ENCODE measurements at places on chromosomes 4 and X. TPM values are rescaled to one million over a fixed set of nuclear protein-coding genes. Genes with fewer than 3 reads are reported as not detected.

- H3K4me3 ChIP-seq, result peak overlapping the region; percentile 85
- no peaks in the 10 kb centered on the region for H3K27me3 ChIP-seq
- no peaks in the 10 kb centered on the region for H3K4me1 ChIP-seq
- no peak for DNase-seq
- no peaks in the 10 kb centered on the region for H3K36me3 ChIP-seq
- peak overlapping the region; percentile 95 for H3K27ac ChIP-seq
Observed at GRCh38 chr4:151322570-151322969, 2.8 kb downstream of the SH3D19 start.

- H3K27me3 ChIP-seq, result no peaks in the 10 kb centered on the region
- H3K27ac ChIP-seq, result no peak overlapping the region
- no peak for DNase-seq
- H3K4me3 ChIP-seq, result no peak overlapping the region
- no peaks in the 10 kb centered on the region for H3K36me3 ChIP-seq
Observed at GRCh38 chrX:14902537-14902936, 29.3 kb downstream of the MOSPD2 start.

GRCh38 chr4:70997036-70997435 is 3.6 kb downstream of the DCK start:
- no peak overlapping the region for H3K4me3 ChIP-seq
- no peak for DNase-seq
- no peaks in the 10 kb centered on the region for H3K36me3 ChIP-seq
- no peaks in the 10 kb centered on the region for H3K4me1 ChIP-seq
- H3K27me3 ChIP-seq, result no peaks in the 10 kb centered on the region

GRCh38 chr4:81272671-81273070 is 57.6 kb upstream of the PRKG2 start:
- H3K4me3 ChIP-seq, result no peak overlapping the region
- H3K36me3 ChIP-seq, result no peaks in the 10 kb centered on the region
- H3K4me1 ChIP-seq, result no peaks in the 10 kb centered on the region

The ALG13 gene
- total RNA-seq, result 44.3 TPM

The SSX2B gene
- not detected for total RNA-seq

The GLRB gene
- total RNA-seq, result 10.7 TPM

All from breast epithelium (tissue), 4 donors.